ENCODE measurements at places on chromosomes 2 and 18.

DNA sequence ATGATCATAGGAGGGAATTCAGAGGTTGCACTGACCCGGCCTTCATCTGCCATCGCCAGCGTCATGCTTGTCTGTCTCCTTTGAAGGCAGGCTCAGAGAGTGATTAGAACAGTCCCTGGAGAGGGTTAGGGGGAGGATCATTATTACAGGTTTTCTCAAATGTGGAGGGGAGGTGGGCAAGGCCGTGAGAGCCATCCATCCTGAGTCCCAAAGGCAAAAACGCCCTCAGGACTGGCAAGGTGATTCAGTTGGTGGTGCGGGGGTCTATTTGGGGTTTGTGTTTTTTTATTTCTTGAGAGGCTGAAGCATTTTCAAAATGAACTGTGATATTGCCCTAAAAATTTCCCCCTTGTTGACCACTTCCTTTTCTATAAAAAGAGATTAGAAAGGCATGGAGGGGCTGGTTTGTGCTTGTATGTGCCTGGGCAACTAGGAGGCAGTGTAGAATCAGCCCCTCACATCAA is 39.3 kb upstream of the GYPC start:
- no peak for DNase-seq

DNA sequence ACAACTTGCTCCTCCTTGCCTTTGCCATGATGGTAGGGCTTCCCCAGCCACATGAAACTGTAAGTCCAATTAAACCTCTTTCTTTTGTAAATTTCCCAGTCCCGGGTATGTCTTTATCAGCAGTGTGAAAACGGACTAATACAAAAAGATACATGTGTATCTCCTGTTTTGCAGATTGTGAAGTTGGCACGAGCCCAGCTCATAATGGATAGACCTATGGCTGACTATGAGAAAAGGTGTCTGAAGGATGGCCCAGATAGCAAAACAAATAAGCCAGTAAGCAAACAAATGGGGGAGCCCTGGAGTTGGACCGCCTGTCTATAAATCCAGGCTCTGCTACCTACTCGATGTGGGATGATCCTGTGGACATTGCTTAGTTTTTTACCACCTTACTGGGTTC is 15.5 kb upstream of the PRKCE start:
- DNase-seq: no peak

GRCh38 chr2:101729521-101730190 is 32.1 kb downstream of the MAP4K4 start:
- DNase-seq: no peak

- no peak for DNase-seq
These were observed 45.9 kb downstream of the RPIA start for GRCh38 chr2:88737385-88737784.

- DNase-seq: no peak
These were observed 26.5 kb downstream of the NFATC1 start for GRCh38 chr18:79422022-79422782.
